ENCODE measurements at places on chromosomes 7 and 10.

- DNase-seq: no peak
Observed at GRCh38 chr7:107995184-107996071, 7.5 kb downstream of the LAMB1 start.

GRCh38 chr10:28737096-28737495, 59.8 kb downstream of the BAMBI start:
- DNase-seq: no peak

DNA sequence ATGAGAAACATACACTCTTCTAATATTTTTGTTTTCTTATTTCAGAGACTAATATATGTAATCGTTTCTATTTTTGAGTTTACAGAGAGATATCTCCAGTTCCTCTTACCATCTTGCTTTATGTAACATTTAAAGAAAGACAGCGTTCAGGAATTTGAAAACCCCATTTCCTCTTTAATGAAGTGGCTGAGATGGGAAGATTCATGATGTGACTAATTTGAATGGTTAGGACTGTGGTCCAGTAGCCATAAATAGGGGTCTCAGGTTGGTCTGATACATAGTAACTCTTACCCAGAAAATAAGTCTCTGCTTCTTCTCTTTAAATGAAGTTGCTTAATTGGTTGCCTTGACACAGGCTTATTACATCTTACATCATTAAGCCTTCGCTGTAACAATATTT, 6.9 kb downstream of the KMT2E start:
- no peak for DNase-seq

- no peak for DNase-seq
Observed at GRCh38 chr10:43220657-43221418, 46.0 kb downstream of the RASGEF1A start.

DNA sequence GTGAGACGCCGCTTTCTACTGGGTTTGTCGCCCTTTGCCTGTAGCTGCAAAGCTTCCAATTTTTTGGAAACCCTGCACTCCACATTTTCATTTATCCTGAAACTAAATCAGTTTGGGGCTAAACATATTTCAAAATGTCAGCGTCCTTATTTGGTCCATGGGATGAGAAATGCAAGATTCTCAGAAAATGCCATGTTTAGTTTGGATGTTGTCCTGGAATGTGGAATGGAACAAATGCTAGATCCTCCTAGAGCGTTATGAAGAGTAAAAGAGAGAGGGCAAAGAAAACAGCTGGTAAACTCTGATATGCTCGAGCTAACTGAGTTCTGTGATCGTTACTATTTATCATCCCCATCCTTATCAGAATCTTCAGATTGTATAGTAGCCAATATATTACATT, 236.9 kb downstream of the KLF6 start:
- DNase-seq: no peak

DNA sequence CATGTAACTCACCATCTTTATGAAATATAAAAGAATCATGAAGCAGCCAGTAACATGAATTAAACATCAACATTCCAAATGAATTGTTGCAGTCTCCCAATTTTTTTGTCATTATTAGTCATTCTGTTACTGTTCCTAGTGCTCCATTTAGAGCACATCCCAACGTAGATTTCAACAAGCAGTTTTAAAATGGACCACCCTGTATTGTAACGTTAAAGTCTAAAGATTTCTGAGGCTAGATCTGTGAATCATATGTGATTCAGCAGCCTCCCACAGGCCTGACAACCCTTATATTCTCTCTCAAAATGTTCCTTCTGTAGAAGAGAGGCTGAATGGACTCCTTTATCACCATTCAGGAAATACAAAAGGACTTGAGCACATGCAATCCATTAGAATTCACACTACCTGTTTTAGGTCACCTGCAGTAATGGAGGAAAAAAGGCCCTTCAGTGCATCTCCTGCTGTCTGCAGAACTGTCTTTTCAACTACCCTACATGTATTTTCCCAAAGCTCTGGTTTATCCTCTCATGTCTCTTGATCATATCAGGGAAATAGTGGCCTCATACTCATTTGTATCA, 81.4 kb downstream of the CACNA2D1 start:
- no peak for DNase-seq

- no peak for DNase-seq
Observed at GRCh38 chr7:16564023-16564380, 37.4 kb downstream of the LRRC72 start.

- DNase-seq: no peak
Observed at GRCh38 chr10:7958442-7958841, 96.0 kb upstream of the GATA3 start.
